ENCODE measurements at places on chromosomes 12 and 14. TPM values are rescaled to one million over a fixed set of nuclear protein-coding genes. Genes with fewer than 3 reads are reported as not detected.
A peak's percentile ranks its signal among the peaks of the same experiment; 100 is the strongest.

- DNase-seq, result peak; percentile 95
Measured at GRCh38 chr14:22822571-22823098, 7.1 kb upstream of the MRPL52 start.

DNA sequence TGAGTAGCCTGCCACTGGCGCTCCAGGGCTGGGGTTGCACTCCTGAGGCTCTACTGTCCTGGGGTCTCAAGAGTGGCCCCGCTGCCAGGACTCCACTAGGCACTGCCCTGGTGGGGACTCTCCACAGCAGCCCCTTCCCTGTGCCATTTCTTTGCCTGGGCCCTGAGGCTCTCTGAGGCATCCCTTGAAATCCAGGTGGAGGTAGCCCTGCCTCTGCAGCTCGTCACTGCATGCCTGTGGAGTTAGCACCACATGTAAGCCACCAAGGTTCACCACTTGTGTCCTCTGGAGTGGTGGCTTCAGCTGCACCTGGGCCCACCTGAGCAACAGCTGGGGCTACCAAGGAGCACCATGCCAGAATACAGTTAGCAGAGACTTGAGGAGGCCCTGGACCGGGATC, 39.9 kb upstream of the BATF start:
- no peak for DNase-seq

GRCh38 chr14:93049315-93049714, 66.4 kb downstream of the ITPK1 start:
- DNase-seq, result no peak

DNA sequence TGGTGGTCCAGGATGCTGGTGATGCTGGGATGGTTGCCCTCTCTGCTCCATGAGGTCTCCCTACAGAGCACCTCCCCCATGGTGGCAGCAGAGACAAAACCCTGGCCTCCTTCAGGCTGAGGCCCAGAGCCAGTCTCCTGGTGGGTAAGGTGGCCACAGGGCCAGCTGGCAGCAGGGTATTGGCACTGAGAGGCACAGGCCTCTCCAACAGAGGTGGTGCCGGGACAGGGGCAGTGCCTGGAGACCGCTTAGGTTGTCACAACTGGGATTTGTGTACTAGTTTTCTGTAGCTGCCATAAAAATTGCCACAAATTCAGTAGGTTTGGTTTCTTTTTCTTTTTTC, 6.1 kb upstream of the MTA1 start:
- DNase-seq, result no peak

The KRT78 gene
- not detected for total RNA-seq
